ENCODE measurements at places on chromosomes 11 and 22.

- no peak for DNase-seq
These were observed 1.6 kb upstream of the TIRAP start for GRCh38 chr11:126281245-126281644.

DNA sequence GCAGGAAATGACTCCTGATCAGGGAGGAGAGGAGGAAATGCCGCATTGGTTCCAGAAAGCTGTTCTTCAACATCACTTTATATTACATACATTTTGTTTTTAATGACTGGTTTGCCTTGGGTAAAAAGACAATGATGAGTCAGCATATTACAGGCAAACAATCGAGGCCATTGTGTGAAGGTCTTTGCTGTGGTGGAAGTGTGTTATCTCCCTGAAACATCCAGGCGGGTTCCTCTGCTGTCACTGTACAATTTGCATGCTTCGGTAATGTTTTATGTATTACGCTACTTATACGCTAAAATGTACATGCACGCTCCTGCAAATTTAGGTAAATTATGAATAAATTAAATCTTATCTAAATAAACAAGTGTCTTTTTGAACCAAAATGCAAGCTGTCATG, 161.1 kb downstream of the KIRREL3 start:
- no peak for DNase-seq

DNA sequence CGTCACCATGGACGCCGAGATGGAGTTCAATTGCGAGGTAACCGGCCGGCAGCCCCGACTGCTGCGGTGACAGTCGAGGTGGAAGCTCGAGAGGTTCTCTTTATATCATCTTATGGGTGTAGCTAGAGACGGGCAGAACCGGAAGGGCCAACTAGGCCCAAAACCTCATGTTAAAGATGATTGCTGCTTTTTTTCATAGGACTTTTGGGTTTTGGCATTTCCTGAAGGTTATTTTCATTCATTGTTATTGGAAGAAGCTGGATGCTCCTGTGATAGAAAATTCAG, 585 bp downstream of the NF2 start:
- DNase-seq: no peak

GRCh38 chr11:77053217-77054015, 13.4 kb upstream of the CAPN5 start:
- DNase-seq: peak; percentile 53

GRCh38 chr22:28247667-28248363, 328.8 kb upstream of the PITPNB start:
- DNase-seq: no peak

DNA sequence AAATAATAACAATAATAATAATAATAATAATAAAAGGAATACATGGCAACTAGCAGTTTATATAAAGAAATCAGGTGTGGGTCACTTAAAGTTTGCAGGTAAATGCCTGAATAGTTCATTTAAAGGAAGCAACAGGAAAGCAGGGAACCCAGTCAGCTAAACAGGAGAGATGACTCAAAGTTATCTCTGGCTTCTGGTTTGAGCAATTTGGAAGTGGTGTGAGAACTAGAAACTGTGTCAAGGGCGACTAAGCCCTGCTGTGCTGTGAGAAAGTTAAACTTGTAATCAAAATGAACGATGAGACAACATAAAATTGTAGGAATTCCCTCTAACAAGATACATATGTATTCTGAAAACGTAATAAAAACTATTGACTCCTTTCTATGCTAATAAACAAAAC, 35.5 kb downstream of the SLC22A9 start:
- no peak for DNase-seq

Measured in cardiac septum (tissue), 1 donor.